ENCODE measurements at places on chromosomes 2 and 18.

GRCh38 chr2:240873805-240874714 lies 5.4 kb downstream of the AGXT start:
- peak; percentile 25 for DNase-seq

- DNase-seq = peak; percentile 23
Observed at GRCh38 chr2:38323623-38324022, 53.5 kb downstream of the ATL2 start.

DNA sequence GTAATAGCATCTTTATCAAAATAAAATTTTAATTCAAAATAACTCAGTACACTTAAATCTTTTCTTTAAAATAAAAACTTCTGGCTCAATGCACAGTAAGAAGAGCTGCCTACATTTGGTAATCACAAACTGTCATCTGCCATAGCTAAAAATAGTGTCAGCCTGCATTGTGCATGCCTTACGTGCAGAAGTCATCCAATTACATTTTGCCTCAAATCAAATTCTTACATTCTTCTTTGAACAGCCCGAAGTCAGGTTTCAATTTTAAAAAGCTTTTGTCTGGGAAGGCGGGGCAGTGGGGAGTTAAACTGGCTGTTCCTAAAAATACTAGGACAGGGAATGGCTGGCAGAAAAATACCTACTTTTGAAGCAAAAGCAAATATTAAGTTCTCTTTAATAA lies 51.1 kb downstream of the RTN4 start:
- DNase-seq = peak; percentile 8

DNA sequence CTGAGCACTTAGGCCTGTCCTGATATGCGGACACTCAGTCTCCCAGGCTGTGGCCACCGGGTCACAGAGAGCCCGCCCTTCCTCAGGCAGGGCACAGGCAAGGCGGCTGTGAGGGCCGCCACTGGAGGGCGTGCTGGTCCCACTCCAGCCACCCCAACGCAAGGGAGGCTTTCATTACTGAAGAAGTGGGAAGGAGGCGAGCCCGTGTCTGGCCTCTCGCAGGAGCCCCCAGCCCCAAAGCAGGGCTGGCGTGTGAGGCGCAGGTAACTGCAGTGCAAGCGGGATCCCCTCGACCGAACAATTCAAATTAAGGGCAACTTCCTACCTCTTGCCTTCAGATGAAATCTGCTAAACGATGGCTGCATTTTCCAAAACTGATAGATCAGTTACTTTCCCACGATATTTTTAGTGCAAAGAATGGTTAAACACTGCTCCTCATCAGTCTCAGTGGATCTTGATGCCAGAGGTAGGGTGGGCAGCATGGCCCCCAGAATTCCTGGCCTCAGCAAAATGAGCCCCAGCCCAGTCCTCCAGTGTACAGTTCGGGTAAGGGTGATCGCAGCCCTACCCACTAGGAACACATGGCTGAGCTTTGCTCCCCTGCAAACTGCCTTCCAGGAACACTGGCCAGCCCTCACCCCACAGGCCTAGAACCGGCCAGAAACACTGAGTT lies 97.2 kb downstream of the SEPTIN10 start:
- peak; percentile 39 for DNase-seq

DNA sequence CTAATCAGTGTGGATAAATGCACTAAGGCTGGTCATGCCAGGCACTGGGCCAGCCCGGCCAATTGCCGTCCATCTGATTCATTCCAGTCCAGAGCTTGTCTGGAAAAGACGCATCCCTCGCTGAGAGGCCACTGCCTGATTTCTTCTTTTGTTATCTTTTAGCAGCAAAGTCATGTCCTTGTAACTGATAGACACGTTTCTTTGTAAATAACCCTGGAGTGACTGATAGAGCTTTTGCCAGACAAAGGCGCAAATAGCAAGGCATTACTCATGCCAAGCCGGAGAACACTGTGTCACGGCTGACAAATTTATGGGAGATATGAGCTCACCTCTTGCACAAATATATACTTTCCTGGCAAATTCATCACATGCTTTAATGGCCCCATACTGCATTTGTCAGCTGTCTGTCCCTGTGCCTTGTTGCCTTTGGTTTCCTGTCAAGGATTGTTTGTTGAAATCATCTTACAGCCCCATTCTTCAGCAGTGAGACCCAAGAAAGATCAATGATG lies 164.4 kb downstream of the ETAA1 start:
- DNase-seq = no peak

DNA sequence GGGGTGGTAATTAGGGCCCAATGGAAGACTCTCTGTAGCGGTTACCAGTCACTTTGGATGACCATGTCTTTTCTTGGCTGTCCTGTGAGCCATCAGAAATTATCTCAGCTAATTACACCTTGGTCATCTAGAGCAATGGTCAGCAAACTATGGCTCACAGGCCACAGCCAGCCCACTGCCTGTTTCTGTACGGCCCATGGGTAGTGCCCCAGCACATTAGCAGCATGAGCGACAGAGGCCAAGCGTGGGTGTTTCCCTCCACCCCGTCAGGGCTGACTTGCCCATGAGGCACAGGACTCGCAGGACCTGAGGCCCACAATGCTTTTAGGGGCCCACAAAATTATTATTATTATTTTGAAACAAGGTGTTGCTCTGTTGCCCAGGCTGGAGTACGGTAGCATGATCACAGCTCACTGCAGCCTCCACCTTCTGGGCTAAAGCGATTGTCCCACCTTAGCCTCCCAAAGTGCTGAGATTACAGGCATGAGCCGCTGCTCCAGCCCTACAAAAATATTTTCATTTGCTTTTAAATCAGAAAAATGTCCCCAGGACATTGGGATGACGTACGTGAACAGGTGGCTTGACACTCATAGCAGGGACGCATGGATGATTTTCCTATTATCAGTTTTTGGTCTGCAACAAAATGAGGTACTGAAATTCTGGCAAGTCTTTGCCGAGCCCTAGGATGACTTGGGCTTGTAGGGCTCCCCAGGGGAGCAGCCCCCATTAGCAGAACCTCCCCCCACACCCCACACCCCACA lies 29.3 kb upstream of the CEP68 start:
- no peak for DNase-seq

DNA sequence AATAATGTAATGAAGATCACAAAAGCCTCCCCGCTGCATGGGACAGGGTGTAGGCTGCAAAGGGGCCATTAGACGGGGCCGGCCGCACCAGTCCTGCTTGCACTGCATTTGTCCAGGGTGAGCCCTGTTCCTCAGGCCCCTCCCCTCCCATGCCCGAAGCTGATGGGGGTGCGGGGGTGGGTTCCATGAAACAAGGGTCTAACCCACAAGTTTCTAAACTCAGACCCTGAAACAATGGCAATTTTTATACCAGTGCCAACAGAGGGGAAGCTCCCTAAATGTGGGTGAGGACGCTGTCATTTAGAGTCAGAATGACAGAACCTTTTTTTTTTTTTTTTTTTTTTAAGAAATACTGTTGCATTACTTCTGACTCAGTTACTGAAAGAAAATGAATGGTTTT lies 39.7 kb downstream of the HS6ST1 start:
- no peak for DNase-seq

DNA sequence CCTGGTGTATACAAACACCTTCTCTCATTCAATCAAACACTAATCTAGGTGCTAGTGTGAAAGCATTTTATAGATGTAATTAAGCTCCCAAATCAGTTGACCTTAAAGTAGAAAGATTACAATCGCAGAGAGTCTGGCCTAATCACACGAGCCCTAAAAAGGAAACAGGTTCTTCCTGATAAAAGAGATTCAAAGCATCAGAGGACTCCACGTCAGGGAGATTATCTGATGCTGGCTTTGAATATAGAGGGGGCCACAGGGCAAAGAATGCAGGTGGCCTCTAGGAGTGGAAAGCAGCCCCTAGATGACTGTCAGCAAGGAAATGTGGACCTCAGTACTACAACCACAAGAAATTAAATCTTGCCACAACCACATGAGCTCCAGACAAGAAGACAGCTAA lies 28.2 kb upstream of the ZC3H15 start:
- DNase-seq = no peak

DNA sequence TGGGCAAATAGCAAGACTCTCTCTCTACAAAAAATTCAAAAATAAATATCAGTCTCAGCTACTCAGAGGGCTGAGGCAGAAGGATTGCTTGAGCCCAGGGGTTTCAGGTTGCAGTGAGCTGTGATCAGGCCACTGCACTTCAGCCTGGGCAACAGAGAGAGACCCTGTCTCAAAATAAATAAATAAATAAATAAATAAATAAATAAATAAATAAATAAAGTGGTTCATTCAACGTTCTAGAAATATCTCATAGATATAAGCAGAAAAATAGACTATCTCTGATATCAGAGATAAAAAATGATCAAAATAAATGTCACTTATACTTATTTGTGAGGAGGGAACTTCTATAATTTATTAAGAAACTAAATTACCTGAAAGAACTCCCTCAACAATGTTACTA lies 480.9 kb downstream of the FBXO15 start:
- no peak for DNase-seq

GRCh38 chr2:60071490-60071831 lies 482.0 kb downstream of the BCL11A start:
- no peak for DNase-seq

DNA sequence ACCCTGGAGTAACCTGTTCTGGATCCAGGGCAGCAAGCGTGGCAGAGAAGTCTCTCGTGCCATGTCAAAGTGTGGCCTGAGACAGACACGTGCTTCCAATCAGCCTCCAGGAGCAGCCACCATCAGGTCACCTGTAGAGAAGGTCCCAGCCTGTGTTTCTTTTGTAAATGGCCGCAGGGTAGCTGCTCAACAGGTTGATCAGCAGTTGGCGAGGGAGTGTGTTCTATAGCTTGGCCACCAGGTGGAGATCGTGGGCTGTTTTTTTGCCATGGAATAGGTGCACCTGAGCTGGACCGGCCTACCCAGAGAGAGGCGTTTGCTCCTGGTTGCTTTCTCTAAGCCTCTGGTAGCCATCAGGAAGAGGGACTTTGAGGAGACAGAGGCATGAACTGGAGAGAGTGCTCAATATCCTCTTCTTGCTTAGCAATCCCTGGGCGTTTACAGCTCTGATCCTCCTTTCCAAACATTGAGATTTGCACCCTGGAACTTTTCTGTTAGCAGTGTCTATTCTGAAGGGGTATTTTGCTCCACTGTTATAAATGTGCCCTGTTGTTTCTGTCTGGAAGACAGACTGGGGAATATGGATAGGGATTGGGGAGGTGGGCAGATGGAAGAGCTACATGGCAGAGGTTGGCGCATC lies 34.2 kb upstream of the EN1 start:
- peak; percentile 68 for DNase-seq

DNA sequence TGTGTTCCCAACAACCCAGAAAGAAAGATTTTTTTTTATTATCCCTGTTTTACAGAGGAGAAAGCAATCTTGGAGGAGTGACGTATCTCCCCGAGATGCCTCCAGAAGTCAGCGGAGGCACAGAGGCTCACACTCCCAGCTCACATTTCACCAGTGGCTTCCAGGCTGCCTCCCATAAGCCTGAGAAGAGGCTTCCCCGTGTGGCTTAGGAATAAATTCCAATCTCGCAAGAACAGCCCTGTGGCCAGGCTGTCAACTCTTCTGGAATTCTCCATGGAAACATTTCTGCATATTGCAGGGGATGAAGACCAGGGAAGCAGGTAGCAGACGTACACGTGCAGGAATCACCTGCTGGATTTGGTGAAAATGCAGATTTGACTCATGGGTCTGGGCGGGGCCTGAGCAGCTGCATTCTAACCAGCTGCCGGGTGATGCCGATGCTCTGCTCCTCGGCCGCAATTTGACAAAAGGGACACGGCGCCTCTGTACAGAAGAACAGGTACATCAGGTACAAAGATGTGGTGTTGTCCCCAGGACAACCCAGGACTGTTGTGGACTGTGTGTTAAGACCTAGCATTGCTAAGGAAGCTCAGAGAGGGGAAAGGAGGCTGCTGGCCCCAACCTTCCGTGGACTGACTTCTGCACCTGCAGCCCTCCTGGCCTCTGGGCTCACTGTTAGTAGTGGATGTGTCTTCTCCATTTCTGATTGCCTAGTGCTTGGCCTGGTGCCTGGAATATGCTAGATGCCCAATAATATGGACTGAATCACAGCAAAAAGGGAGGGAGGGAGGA lies 114.2 kb upstream of the ID2 start:
- no peak for DNase-seq

DNA sequence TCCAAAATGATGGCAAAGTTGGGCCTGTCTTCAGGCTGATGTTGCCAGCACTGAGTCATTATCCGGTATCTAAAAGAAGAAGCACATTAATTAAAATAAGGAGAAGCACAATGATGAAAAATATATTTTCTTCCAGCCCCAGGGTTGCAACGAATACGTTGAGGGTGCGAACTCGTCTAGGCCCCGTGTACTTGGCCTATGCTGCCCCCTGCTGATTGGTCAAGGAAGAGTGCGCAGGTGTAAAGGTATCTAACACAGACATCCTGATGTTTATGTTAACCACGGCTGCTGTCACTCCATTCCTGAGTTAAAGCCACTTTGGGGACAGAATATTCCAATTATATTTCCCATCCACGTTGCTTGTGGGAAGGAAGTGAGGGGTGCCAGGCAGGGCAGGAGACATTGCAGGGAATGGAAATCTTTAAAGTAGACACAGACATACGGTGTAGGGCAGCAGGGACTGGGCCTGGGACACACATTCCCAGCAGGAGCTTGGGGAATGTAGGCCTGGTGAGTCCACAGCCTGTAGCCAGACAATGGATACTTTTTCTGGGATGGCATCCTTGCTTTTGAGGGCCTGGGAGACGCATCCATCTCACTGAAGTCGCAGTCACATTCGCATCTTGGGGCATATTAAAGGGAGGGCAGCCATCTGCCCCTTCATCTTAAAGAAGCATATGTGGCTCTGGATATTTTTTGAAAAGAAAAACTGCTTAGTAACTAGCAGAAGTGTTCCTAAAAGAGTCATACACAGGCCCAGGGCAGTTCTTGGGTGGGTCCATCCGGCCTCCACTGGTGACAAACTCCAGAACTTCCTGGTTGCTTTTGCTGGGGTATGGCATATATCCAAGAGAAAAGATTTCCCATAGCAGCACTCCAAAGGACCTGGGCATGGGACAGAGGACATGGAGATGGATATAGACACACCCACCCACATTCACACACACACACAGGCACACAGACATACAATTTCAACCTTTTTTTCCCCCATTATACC lies 81.9 kb downstream of the CLIP4 start:
- DNase-seq = peak; percentile 80

- no peak for DNase-seq
Observed at GRCh38 chr2:215716956-215717355, 281.1 kb upstream of the FN1 start.

- DNase-seq = no peak
Observed at GRCh38 chr18:35282353-35282752, 7.7 kb downstream of the ZSCAN30 start.

DNA sequence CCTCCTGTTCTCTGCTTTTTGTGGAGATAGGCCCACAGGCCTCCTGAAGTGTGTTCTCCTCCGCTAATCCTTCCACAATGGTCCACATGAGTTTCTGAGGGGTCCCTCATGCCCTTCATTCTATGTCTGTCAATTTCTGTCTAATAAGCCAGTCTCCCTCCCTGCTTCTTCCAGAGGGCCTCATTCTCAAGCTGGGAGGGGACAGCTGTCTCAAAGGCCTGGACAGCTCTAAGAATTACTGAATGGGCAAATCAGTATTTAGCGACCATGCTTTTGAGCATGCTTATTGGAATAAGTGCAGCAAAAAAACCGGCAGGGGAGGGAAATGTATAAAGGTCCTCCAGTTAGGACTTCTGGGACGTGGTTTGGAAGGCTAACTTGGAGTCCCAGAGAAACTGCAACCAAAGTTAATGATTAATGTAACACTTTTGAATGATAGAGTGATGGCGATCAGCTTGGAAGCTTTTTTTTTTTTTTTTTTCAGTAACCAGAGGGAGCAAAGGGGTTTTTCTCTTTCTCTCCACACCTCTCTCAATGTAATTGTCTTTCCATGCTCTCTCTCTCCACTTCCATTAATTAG lies 890.7 kb upstream of the POU3F3 start:
- no peak for DNase-seq

- DNase-seq = peak; percentile 46
Observed at GRCh38 chr2:20224716-20225293, at the start of gene SDC1. TSS of gene SDC1 (minus strand) at chr2:20225130. CDS start at chr2:20224867, 263 bp downstream.
